ENCODE measurements at places on chromosomes 3 and 15.

DNA sequence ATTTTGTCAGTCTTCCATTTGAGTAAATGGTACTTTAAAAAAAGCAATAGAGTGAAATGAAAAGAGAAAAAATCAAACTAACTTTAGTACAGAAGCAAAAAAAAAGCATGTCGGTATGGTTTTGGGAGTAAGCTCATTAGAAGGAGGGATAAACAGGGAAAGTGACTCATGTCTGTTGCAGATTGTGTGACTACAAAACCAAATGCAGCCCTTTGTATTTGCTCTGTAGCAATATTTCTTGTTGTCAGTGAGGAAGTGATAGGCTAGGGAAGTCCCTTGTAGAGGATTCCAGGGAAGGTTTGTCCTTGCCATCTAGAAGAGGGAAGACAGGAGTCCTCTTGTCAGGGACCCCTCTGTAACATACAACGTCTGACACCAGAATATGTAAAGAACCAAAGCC, 150.5 kb upstream of the POU1F1 start:
- DNase-seq = no peak

- no peak for DNase-seq
These were observed 207.2 kb upstream of the TPM1 start for GRCh38 chr15:62835351-62835750.

DNA sequence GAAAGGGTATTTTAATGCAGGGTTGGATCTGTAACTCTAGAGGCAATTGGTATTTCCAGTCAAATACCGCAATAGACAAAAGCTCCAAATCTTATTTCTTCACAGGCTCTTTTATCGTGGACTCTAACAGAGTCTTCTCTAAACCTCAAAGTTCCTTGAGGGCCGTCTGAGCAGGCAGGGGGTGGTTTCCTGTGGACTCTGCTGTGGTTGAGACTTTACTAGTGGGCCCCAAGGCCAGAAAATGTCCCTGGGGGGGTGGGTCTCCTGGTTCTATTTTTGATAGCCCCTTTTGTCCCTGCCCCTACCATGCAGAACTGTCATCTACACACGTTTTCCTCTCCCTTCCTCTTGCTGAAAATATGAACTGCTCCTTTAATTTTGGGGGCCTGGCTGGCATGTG, 80.1 kb downstream of the ASB7 start:
- no peak for DNase-seq

DNA sequence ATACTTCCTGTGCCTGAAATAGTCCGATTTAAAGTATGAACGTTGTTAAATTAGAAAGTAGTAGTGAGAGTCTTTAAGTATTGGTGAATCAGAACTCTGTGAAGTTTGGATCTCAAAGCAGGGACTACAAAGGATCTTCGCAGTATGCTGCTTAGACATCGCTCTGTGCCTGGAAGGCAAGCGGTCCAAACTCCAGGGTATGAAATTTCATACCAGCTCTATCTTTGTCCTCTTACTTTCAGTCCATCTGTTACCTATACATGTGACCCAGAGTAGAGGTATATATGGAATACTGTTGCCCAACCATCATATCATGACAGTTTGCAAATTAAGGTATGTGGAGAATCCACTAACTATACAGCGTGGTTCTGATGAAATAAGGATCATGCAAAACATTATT, 34.5 kb downstream of the VPS8 start:
- DNase-seq = no peak

GRCh38 chr15:79179108-79179561, 88.6 kb upstream of the RASGRF1 start:
- DNase-seq = no peak

DNA sequence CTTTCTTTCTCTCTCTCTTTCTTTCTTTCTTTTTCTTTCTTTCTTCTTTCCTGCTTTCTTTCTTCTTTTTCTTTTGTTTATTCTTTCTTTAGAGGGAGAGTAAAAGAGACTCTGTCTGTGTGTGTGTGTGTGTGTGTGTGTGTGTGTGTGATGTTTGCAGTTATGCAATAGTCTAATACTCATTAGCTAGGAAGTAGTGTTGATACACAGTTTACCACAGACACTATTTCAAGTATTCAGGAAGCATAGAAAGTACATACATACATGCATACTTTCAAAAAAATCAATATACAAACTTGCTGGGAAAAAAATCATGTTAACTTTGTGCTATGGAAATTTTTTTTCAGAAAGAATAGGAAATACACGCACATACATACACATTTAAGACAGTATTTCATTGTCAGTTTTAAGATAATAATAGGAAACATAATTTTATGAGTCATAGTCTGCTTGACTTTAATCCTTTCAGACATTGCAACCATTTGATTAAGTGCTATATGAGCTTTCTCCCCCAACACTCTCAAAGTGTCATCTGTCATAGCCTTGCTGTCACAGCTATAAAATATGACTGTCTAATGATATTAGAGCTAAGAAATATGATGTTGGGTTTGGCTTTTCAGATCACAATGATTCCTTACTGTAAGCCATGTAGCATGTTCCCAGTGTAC, 74.9 kb upstream of the EPHA3 start:
- DNase-seq = no peak

DNA sequence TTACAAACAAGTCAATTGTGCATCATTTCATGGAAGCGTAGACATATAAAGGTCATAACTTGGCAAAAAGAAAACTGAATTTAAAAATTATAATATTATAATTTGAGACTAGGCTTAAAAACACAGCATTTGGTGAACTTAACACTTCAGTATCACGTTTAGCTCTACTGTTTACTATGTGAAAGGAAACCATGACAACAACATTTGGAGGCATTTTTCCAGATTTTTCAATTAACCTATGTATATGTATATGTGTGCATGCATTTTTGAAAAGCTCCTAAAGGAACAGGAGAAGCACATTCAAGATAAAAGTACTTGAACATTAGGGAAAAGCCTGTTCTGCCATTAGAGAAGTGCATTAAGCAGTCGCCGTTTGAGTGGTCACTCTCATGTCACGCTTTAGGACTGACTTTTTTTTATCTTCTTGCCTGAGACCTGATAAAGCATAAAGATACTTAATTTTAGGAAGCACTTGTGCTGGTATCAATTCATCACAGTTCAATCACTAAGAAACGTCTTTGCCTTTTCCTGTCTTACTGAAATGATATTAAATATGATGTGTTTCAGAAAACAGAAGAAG, 156.0 kb downstream of the NAALADL2 start:
- no peak for DNase-seq

GRCh38 chr3:126070146-126070545, 13.8 kb downstream of the SLC41A3 start:
- DNase-seq = no peak

DNA sequence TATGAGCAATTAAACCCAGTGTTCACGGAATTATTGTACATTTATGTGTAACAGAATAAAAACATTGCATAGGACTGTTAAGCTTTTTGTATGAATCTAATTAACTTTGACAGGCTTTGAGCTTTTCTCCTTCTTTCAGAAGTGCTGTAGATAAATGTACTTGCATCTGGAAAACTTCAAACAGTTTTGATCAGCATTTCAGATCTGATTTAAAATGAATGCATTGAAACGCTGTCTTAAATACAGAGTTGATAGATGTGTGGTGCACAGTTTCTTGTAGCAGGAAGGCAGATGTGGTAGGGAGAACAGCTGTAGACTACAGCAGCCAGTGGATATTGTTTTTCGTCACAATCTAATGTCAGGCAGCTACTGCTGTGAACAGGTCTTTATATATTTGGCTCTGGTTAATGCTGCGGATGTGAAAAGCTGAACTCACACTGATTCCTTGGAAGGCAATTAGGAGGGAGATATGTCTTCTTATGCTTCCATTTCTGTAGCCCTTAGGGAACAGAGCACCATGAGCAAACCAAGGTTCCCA, 193.8 kb upstream of the GOLIM4 start:
- DNase-seq = no peak

Measured in stimulated activated CD4-positive, alpha-beta T cell treated with anti-CD3 and anti-CD28 coated beads, Interleukin-4, amount 100 ng/mL, for 24 hours (primary cell).